Stimulated activated CD4-positive, alpha-beta T cell treated with anti-CD3 and anti-CD28 coated beads, Interleukin-2, amount 100 ng/mL, for 24 hours (primary cell): ENCODE measurements at places on chromosomes 5 and 9.
A peak's percentile ranks its signal among the peaks of the same experiment; 100 is the strongest.

GRCh38 chr9:21239911-21240310 is at the start of gene IFNA14:
Gene IFNA14 (minus strand): TSS chr9:21240005. CDS start chr9:21239935, 70 bp downstream.
- no peak for DNase-seq

DNA sequence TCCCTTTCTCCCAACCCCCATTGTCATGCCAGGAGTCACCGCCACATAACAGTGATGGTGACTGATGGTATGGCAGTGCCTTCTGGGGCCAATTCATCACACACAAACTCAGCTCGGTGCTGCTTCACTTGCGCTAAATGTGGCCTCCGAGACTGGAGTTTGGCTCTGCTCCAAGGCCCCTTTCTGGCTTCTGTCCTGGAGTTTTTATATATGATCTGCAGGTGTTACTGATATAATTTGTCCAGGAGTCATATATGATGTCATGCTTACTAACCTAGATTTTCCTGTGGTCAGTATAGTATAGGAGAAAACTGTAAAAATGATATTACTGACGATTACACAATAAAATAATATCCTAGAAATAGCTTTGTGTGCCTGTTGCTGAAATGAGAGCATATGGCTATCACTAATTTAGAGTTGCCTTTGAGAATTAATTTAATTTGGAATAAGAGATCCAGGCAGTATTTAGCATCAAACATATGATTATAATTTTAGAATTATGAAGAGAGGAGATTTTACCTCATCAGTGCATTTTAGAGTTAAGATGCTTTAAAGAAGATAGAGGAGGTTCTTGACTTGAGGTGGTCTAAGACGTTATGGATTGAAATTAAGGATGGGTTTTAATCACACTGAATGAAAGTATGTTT is 334.1 kb upstream of the CD180 start:
- no peak for DNase-seq

GRCh38 chr9:73371801-73372200 is 220.1 kb downstream of the ANXA1 start:
- DNase-seq = no peak

DNA sequence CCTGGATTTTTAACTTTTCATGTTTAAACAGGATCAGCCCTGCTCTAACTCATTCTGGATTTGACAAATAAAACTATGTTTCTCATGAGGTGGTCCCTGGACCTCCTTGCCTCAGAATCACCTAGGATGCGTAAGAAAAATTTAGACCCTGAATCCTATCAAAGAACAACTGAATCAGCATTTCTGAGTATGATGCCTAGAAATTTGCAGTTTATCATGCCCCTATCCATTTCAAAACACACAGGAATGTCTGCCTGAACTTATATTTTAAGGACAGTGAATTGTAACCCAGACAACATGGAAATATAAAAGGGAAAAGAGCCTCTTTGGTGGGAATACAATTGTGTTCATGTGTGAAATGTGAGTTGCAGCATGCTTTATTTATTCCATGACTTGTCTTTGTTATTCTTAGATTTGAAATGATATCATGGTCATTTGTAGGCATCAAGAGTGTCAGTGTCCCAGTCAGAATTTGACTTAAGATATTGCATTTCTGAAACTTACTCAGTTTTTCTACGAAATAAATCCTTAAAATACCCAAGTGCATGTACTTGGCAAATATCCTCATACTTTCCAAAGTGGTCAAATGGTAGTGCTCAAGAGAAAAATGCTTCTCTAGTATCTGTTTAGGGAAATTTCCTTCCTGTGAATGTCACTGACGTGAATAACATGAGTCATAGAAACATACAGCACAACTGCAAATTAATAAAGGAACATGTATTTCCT is 144.3 kb downstream of the GIN1 start:
- no peak for DNase-seq

- DNase-seq = no peak
These were observed 18.2 kb upstream of the ESM1 start for GRCh38 chr5:55003432-55004065.

GRCh38 chr9:76045221-76045620 is 154.7 kb downstream of the PCSK5 start:
- DNase-seq = no peak

DNA sequence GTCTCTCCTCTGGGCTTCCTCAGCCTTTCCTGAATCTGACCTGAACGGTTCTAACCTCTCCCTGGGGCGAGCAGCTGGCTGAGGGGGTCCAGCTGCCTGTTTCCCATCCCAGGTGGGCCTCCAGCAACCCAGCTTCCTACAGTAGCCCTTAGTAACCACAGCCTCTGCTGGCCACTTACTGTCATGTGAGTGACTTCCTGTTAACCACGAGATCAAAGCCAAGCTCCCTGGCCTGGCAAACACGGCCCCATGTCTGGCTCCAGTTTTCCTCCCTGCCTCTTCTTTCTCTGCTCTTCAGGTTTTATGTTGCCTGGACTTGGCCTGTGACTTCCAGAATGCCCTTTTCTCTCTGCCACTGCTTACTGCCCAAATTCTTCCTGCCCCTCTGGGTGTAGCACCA is 47.2 kb upstream of the DAB2IP start:
- no peak for DNase-seq

- DNase-seq = no peak
These were observed 97.0 kb upstream of the VLDLR start for GRCh38 chr9:2524601-2525000.

- DNase-seq = no peak
These were observed 31.1 kb downstream of the PGGT1B start for GRCh38 chr5:115231598-115231997.

DNA sequence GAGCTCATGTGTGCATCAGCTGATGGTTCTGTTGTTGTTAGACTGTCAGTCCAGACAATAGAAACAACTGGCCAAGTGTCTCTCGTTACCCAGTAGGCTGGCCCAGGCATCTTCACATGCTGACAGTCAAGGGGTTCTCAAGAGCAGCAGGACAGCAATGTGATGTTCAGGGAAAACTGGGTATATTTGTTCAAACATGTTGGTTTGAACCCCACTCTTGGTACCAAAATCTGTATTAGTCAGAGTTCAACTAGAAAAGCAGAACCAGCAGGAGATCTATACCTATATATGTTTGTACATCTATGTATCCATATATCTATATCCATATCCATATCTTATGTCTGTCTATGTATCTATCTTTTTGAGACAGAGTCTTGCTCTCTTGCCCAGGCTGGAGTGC is 108.1 kb downstream of the LRRC70 start:
- no peak for DNase-seq

- DNase-seq = no peak
These were observed 242.9 kb downstream of the EBF1 start for GRCh38 chr5:158856794-158857193.

DNA sequence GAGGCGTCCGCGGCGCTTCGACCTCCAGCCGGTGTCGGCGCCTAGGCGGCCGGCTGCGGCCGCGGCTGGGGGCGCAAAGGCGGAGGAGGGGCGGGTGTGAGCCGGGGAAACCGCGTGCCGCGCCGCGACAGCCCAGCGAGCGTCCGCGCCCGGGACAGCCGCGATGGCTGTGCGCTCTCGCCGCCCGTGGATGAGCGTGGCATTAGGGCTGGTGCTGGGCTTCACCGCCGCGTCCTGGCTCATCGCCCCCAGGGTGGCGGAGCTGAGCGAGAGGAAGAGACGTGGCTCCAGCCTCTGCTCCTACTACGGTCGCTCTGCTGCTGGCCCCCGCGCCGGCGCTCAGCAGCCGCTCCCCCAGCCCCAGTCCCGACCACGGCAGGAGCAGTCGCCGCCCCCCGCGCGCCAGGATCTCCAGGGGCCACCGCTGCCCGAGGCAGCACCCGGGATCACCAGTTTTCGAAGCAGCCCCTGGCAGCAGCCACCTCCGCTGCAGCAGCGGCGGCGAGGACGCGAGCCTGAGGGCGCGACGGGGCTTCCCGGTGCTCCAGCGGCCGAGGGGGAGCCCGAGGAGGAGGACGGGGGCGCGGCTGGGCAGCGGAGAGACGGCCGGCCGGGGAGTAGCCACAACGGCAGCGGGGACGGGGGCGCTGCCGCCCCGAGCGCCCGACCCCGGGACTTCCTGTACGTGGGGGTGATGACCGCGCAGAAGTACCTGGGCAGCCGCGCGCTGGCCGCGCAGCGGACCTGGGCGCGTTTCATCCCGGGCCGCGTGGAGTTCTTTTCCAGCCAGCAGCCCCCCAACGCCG is 605 bp downstream of the CHSY3 start:
- DNase-seq = no peak

DNA sequence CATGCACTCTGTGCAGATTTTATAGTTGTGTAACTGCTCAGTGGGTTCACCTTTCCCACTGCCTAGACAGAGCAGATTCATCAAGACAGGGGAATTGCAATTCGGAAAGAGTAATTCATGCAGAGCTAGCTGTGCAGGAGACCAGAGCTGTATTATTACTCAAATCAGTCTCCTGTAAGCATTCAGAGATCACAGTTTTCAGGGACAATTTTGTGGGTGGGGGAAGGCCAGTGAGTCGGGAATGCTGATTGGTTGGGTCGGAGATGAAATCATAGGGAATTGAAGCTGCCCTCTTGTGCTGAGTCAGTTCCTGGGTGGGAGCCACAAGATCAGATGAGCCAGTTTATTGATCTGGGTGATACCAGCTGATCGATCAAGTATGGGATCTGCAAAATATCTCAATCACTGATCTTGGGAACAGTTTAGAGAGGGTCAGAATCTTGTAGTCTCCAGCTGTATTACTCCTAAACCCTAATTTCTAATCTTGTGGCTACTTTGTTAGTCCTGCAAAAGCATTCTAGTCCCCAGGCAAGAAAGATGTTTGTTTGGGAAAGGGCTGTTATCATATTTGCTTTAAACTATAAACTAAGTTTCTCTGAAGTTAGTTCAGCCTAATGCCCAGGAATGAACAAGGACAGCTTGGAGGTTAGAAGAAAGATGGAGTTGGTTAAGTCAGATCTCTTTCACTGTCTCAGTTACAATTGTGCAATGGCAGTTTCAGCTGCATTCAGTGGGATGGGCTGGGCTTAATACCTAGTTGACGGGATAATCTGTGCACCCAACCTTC is 12.7 kb upstream of the SVEP1 start:
- no peak for DNase-seq

DNA sequence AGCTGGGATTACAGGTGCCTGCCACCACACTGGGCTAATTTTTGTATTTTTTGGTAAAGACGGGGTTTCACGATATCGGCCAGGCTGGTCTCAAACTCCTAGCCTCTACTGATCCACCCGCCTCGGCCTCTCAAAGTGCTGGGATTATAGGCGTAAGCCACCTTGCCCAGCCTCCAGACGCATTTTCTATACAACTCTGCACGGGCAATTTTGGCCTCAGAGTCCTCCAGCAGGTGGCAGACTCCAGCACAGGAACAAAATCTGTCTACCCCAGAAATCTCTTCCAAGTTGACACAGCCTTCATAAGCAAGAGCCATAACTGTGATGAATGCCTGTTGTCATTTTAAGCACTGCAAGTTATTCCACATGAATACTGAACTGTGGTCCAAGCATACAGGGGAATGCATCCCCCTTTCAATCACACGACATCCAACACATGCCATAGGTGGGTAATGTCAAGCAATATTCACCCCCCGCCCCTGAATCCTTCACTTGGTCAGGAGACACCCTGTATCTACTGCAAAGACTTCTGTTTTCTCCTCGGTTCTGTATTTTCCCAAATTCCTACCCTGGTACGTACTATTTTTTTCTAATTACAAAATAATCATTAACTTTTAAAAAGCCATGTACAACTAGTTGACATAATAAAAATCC is 50.8 kb downstream of the ALDH7A1 start:
- peak; percentile 40 for DNase-seq

GRCh38 chr5:148060881-148061280 is 2.9 kb upstream of the SPINK5 start:
- no peak for DNase-seq

GRCh38 chr5:39282561-39282960 is 63.2 kb upstream of the FYB1 start:
- DNase-seq = no peak

DNA sequence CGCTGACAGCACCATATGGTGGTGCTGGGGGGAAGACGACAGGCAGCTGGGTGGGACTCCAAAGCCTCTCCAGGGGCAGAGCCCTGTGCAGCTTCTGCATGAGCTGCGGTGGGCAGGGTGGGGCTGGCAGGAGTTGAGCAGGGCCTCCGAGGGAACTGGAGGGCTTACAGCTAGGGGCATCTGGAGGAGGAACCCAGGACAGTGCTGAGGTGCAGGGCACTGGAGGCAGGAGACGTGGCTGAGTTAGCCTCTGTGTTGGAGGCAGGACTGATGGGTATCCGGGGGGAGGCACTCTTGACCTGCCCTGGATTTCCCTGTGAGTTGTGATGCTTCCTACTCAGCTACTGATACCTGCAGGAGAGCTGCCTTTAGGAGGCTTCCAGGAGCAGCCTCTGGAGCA is 45.0 kb downstream of the TENT4A start:
- DNase-seq = no peak

- DNase-seq = peak; percentile 54
These were observed 12.4 kb downstream of the TNFAIP8 start for GRCh38 chr5:119368238-119368630.

GRCh38 chr5:179829732-179830435 is 9.2 kb downstream of the SQSTM1 start:
- no peak for DNase-seq

DNA sequence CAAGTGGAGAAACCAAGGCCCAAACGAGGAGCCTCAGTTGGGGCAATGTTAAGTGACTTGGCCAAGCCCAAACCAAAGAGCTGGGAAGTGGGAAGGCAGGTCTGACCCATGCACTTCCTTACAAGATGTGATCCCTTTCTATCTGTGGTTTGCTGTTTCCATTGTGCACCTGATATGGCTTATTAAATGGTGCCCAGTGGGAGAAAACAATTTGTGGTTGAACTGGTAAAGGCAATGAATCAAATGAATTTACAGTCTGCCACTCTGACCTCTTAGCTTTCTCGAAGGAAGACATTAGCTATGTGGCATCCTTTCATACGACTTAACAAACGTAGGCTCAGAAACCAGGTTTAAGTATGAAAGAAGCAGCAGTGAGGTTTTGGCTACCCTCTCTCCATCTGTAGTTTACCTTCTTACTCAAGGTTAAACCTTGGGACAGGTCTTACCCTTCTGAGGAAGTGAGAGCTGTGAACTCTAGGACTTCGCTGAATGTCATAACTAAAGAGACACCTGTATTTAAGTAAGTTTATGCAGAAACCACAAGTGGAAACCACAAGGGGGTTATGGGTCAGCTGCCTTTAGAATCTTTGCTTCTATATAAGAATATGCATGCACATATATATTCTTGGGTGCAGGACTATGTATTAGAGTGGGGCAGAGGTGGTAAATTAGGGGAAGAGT is 100.5 kb upstream of the SPATA31D4 start:
- DNase-seq = no peak

- peak; percentile 20 for DNase-seq
These were observed 65.2 kb downstream of the TMC1 start for GRCh38 chr9:72586388-72587130.

DNA sequence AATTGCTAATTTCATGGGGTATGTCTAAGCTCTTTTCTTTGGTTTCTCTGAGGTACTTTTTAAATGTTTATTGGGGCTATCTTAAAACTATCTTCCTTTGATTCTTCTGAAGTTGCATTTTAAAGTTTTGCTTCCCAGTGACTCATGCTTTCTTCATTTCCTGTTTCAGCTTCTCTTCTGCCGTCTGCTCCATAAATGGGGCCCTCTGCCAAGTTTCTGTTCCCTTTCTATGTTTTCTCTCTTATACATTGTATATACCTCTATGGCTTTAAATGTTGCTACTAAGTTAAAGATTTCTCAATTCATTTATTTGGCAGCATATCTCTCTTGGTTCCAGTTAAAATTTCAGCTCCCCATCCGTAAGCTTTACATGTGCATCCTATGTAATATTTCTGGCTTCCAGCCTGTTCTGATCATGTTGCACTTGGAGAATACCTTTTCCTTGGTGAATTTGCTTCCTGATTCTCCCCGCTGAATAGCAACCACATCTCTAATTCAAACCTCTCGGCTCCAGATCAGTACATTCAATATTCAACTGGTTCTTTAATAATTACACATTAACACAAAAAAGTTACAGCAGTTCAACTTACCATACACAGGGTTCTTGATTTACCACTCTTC is 125.3 kb downstream of the ST8SIA4 start:
- no peak for DNase-seq
